Neural crest cell (in vitro differentiated cells): ENCODE measurements at places on chromosomes 3 and 15.

DNA sequence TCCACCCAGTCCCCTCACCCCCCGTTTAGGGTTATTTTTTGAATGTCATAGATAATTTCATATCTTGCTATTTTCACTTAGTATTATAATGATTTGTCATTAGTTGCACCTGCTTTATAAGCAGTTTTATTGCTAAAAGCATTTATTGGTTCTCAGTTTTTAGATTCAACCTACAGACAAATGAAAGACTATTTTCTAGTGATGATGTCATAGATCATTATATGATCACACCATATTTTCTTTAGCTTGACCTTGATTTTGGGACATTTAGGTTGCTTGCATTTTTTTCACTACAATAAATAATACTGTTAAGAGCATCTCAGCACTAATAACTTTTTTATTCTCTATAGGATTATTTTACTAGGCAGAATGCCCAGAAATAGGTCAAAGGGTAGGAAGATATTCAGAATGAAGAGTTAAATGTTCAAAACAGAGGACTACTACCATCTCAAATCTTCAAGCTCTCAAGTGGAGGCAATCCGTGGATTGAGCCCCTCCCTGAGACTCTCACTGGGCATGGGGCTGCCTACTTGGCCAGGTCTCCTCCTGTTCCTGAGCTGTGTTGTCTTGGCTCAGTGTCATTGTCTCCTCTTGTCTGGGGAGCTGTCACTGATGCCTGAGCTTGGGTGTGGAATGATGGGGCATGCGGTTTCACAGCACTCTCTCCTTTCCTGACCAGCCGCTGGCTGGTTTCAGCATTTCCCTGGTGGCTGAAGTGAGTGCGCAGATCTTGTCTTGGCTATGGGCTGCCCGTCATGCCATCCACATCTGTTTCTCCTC is 28.4 kb downstream of the CHCHD6 start:
- DNase-seq: no peak

DNA sequence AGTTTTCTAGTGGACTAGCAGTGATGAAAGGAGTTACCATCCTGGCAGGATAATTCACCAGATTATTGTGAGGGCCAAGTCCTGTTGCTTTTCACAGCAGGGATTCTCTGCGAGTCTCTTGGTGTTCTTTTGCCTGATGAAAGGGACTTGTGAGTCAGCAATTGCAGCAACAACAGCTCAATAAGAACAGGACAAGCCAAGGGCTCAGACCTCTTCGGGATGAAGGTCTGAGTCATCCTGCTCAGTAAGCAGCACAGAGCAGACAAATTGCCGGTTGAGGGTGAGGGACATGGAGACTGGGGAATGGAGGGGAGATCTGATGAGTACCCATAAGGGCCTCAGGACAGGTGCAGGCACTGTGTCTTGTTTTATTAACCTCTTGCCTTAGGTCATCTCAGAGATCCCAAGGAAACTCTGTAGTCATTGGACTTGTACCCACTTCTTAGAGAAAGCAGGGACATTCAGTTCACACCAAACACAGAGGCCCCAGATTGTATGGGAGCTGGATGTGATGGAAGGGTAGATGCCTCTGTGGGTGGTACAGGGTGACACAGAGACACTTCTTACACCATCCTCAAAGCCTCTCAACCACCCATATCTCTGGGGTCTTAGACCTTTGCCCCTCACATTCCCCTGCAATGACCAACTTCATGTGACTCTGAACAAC is 173.8 kb upstream of the TLE3 start:
- DNase-seq: no peak

GRCh38 chr3:65181391-65181871 is 493.6 kb upstream of the ADAMTS9 start:
- DNase-seq: no peak

DNA sequence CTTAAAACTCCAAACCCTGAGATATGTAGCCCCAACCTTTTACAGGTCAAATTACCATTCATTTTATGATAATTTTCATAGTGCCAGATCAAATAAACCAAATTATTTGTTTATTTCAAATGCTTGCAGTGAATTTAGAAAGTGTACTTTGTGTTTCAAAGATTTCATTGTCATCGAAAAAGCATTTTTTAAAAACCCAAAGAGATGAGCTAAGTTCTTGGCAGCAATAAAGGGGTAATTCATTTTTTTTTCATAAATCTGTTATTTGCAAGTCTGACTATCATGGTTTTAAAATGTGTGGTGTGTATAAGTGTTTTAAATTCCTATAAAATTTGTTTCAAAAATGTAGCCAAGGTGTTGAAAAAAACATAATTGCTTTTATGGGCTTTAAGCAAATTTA is 17.2 kb downstream of the PTX3 start:
- no peak for DNase-seq

DNA sequence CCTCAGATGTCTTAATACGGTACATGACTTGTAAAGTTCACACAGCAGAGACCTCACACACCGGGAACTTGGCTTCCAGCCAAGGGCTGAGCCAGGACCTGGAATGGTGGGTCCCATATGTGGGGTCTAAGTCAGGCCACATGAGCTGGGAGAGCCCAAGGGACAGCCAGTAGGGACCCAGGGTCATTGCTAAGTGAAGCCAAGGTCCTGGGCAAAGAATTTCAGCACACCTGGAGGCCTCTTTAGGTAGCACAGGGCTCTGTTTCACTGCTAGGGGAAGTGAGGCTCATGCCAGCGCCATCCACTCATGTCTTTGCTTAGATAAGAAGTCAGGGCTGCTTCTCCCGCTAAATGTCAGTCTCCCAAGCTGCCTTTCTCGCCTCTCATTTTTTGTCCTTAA is 116.6 kb upstream of the TLE3 start:
- DNase-seq: no peak

DNA sequence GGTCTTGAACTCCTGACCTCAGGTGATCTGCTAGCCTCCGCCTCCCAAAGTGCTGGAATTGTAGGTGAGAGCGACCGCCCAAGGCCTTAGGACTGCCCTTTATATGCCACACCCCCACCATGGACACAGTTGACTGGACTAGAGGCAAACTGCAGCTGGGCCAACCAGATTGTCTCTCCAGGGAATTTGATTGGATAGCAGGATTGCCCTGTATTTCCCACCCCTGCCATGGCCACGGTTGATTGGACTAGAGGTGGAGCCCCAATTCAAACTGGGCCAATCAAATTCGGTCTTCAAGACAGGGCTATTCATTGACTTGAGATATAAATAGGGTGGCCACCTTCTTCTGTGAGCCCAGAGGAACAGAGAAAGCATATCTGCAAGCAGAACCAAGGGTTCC is 6.9 kb upstream of the CLPX start:
- DNase-seq: no peak

DNA sequence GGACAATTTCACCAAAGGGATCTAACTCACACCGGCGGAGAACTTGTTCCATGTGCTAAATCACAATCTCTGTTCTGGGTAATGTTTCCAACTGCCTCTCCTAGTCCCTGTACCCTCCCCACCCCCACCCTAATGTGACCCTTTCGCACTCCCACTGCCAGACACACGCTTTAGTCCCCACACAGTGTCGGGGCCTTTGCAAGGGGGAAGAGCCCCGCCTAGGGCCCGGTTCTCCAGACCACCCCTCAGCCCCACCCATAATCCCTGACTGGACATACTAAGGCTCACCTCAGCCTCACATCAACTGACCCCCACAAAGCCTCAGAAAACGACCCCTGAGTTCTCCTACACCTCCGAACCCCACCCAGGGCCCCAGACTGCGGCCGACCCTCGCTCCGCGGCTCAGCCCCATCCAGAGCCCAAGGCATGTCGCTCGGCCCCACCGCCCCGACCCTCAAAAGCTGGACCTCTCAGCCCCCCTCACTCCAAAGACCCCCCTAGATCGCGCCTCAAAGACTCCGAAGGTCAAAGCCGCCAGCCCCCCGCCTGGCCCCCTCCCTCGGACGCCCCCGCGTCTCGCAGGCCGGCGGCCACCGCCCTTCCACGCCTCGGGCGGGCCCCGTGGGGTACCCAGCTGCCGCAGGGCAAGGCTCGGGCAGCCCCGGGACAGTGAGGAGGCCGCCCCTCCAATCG is 72.0 kb upstream of the MAP4 start:
- DNase-seq: peak; percentile 14

DNA sequence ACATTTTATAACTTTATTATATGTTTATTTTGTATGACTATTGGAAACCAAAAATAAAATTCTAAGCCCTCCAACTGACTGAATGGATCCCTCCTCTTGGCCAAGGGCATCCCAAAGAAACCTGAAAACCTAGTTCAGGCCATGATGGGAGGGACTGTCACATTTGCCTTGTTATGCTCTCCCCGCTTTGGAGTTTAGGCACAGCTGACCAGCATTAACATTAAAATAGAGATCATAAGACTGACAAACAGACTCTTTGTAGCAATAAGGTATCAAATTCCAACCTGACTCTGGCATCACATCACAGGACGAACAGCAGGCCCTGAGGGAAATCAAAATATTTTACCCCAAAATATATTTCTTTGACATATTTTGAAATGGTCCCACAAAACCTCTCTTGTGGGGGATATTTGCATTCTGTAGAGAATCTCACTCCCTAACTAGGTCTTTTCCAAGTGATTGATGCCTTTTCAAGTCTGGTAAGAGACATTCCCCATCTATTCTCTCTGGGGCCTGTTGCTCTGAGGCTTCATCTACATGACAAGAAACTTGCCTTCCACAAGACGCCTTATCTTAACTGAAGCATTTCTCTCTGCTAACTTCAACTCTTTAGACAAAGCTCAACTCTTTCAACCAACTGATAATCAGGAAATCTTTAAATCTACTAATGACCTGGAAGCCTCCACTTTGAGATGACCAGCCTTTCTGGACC is 81.8 kb upstream of the PRR23E start:
- no peak for DNase-seq

DNA sequence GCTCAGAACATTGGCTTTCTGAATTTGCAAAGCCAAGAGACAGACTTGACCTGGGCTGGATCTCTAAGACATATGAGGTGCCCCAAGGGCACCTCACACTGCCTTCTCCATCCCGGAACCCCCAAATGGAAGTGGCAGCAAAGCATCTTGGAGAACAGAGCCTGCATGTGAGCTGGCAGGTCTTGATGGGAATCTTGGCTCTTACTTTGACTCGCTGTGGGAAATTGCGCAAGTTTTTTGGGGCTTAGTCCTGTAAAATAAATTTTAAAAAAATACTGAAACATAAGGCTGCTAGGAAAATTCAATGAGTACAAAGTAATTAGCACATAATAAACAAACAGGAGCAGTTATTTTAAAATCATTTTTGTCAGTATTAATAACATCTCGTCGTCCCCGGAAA is 13.7 kb upstream of the SEC22A start:
- no peak for DNase-seq

DNA sequence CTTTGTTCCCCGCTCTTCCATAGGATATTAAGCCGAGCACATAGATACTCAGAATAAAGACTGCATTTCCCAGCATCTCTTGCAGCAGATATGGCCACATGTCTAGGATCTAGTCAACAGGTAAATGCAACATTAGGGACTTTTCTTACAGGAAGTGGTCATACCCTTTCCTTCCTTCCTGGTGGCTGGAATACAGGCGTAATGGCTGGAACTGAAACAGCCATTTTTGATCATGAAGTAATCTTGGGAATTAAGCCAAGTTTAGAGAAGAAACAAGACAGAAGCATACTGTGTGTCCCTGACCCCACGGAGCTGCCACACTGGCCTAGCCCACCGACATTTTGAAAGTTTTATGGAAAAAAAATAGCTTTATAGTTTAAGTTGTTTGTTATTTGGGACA is 234.0 kb downstream of the XXYLT1 start:
- DNase-seq: no peak

GRCh38 chr3:42653560-42654330 is at the start of gene ZBTB47:
TSS of gene ZBTB47 (plus strand) at chr3:42653697. CDS start at chr3:42658356, 4,659 bp downstream.
- no peak for DNase-seq

- DNase-seq: no peak
Measured at GRCh38 chr3:46670000-46670890, 23.2 kb downstream of the ALS2CL start.

- DNase-seq: no peak
Measured at GRCh38 chr3:81632659-81633058, 128.8 kb downstream of the GBE1 start.
